Foreskin melanocyte (primary cell): ENCODE measurements at places on chromosomes 13 and 19.

DNA sequence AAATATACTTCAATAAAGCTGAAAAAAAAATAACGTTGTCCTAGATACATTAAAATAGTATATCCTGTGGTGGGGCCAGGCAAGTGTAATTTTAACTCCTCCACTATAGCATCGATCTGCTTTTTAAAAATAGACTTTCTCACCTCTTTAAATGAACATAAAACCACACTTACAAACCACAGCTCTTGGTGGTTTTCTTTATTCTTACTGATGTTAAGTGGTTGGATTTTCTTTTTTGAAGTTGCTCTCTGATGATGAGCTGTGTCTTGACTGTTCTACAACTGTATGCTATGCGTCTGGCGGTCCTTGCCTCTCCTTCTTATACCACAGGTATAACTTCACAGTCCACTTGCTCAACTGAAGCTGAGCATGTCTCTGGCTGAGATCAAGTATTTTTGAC, 721.5 kb upstream of the KLHL1 start:
- DNase-seq = no peak

GRCh38 chr19:4049432-4049831, 17.3 kb downstream of the ZBTB7A start:
- no peak for DNase-seq

DNA sequence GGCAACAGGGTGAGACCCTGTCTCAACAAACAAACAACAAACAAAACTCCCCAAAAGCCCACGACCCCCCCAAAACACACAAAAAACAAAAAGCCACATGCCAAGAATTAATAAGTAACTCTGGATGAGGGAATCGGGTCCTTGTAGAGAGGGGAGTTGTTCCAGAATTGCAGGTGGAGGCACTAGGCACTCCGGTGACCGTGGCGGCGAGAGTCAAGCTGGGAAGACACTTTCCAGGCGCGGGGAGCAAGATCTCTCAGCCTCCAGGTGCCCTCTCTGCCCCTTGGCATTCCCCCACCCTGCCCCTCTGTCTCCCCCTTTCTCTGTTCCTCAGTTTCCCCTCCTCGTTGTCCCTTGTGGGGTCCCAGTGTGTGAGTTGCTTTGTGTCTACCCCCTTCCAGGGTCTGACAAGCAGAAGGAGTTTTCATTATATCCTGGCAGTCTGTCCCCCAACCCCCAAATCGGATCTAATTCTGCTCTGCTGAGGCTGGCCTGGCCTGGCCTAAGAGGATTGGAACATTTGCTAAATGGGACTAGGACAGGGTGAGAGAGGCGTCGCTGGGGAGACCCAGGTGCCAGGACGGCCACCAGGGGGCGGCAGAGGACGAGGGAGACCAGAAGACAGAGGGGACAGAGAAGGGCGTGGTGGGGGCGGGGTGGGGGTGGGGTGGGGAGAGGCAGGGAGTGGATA, 8.3 kb upstream of the CRX start:
- peak; percentile 40 for DNase-seq

- DNase-seq = no peak
These were observed 2650.8 kb downstream of the PCDH9 start for GRCh38 chr13:64579331-64579730.

DNA sequence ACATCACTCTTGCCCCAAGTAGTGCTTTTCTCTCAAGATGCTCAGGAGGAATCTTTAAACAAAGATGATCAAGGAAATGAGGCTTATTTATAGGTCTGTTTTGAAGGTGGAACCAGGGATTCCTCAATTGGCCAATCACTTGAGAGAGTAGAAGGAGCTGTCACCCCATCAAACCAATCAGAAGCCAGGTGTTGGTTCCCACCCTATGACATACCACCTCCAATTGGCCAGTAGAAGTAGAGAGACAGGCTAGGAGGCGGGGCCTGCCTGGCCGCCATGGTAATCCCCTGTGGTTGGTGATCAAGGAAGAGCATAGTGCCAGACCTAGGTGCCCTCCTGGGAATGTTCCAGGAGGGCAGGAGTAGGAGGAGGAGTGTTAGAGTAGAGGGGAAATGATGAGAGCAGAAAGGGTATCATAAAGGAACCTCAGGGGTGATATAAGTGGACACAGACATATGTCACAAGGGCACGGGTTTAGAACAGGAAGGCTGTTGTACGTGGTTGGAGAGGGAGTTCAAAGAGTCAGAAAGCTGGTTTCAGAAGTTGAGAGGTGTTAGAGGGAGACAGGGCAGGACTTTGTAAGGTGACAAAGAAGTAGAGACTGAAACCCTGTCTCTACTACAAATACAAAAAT, 10.5 kb downstream of the PMIS2 start:
- DNase-seq = no peak

- no peak for DNase-seq
These were observed 676.2 kb downstream of the GPC5 start for GRCh38 chr13:92074658-92075057.

- no peak for DNase-seq
These were observed 1647.4 kb upstream of the PRR20A start for GRCh38 chr13:55493297-55493696.

DNA sequence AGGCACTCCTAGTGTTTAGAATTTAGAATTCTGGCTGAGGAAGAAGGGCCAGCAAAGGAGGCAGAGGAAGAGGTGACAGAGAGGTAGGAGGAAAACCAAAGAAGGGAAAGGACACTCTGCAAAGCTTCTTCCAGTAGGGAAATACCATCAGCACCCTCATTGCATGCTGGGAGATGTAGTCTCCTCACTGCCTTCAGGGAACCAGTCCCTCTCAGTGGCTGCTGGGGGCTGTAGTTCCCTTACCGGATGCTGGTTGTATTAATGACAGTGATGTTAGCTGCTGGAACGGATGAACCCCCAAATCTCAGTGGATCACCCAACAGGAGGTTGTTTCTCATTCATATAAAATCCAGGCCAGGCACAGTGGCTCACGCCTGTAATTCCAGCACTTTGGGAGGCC, 10.1 kb downstream of the GRIN2D start:
- DNase-seq = peak; percentile 73

- DNase-seq = no peak
These were observed 318.7 kb upstream of the KLF12 start for GRCh38 chr13:74452881-74453280.

DNA sequence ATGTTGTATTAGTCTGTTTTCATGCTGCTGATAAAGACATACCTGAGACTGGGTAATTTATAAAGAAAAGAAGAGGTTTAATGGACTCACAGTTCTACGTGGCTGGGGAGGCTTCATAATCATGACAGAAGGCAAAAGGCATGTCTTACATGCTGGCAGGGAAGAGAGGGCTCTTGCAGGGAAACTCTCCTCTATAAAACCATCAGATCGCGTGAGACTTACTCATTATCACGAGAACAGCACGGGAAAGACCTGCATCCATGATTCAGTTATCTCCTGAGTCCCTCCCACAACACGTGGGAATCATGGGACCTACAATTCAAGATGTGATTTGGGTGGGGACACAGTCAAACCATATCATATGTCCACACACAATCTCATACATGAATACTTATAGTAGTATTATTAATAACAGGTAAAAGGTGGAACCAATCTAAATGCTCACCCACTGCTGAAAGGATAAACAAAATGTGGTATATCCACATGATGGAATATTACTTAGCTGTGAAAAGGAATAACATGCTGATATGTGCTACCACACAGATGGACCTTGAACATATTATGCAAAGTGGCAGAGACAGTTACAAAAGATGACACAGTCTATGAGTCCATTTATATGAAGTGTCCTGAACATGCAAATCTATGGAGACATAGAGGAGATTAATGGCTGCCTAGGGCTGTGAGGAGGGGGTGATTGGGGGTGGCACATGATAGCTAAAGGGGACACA, 20.9 kb upstream of the CEBPA start:
- DNase-seq = no peak

GRCh38 chr13:41060724-41061074, 610 bp upstream of the WBP4 start:
- DNase-seq = no peak

- no peak for DNase-seq
These were observed 32.0 kb upstream of the TUBGCP3 start for GRCh38 chr13:112619730-112620631.

- DNase-seq = no peak
These were observed 76.9 kb downstream of the ITGBL1 start for GRCh38 chr13:101529422-101529821.

DNA sequence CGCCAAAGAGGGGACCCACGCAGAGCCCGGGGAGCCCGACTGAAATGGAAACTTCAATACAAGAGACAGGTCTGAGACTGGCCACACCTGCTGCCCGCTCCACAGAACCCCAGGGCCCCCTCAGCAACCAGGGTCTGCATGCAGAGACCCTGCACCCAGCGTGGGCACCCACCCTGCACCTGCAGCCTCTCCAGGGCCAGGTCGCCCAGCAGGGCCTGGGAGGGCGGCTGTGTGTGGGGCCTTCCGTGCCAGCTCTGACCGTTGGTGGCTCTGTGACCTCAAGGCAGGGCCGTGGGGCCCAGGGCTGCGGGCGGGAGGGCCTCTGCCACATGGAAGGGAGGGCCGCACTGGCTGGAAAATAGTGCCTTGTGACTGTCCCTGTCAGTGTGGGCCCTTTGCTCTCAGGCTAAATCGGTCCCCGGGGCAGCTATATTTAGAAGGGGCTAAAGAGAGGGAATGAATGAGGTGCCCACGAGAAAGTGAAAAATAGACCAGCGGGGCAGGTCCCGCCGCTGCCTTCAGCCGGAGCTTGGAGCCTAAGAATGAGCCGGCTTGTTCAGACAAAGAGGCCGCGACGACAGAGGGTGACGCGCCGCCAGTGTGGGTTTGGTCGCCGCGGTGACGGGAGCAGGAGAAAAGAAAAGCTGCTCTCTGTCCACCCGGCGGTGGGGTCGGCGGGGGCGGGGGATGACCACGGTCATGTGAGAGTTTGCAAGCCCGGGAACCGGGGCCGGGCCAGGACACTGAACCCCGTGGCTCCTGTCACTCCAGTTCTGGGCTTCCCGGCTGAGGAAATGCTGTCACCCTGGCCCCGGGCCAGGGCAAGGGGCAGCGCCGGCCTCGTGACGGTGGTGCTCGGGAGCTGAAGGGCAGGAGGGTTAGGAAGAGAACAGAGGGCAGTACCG, 70.5 kb downstream of the GADD45B start:
- peak; percentile 74 for DNase-seq

DNA sequence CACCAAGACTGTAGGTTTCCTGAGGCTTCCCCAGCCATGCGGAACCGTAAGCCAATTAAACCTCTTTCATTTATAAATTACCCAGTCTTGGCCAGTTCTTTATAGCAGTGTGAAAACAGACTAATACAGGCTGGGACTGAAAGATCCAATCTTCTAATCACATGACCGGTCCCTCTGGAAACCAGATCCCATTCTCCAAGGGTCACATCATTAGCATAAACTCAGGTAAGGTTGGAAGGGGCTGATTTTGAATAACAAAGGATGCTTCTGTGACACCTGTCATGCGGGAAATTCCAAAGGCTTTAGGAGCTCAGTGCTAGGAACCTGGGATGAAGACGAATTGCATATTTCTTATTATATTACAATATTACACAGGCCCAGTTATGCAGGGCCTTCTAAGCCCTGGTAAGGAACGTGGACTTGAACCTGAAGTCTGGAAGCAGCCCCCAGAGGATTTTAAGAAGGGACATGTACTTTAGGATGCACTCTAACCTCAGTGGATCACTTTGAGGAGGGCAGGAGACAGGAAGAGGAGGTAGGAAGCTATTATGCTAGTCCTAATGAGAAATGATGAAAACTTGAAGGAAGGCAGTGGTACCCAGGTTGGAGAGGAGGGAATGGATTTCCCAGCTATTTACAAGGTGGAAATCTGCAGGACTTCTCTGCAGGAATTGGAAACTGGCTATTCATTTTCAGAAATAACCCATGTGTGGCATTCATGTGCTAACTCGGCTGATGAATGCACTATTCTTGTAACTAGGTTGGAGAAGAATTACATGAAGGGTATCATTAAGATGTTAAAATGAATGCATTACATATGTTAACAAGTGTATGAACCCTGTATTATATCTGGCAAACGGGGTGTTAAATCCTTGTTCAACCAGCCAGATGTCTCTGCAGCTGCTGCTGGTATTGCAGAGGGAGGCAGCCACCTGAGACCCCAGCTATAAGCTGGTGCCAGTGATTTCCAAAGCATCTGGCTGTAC, 19.3 kb downstream of the TNFSF11 start:
- no peak for DNase-seq

DNA sequence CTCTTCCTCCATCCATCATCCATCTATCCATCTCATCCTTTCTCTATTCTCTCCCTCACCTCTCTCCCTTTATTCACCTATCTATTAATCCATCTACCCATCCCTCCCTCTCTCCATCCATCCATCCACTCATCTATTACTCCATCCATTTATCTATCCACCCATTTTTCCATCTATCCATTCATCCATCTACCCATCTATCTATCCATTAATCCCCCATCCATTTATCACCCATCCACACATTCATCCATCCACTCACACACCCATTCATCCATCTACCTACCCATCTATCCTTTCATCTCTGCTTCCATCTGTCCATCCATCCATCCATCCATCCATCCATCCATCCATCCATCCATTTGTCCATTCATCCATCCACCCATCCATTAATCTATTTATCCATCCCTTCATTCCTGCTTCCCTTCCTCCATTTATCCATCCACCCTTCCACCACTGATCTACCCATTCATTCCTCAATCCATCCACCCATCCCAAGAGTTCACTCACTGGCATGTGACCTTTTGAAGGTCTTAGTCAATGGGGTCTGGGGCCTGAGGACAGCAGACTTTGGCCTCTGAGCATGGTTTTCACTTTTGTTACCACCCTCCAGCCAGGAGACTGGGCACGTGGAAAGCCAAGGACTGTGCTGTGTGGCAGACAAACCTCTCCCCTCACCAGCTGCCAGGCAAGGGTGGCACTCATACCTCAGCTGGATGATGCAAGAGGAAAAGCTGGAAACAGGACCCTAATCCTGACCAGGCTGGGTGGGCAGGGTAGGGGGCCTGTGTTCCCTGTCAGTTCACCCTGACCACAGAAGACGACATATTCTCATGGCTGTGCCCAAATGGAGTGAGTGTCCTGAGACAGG, 126.7 kb downstream of the URI1 start:
- DNase-seq = no peak

GRCh38 chr13:99389520-99390304, 82.5 kb upstream of the GPR183 start:
- no peak for DNase-seq

- no peak for DNase-seq
These were observed 18.3 kb upstream of the KATNAL1 start for GRCh38 chr13:30325668-30326067.

GRCh38 chr19:50546527-50547221, 21.6 kb downstream of the LRRC4B start:
- DNase-seq = no peak

DNA sequence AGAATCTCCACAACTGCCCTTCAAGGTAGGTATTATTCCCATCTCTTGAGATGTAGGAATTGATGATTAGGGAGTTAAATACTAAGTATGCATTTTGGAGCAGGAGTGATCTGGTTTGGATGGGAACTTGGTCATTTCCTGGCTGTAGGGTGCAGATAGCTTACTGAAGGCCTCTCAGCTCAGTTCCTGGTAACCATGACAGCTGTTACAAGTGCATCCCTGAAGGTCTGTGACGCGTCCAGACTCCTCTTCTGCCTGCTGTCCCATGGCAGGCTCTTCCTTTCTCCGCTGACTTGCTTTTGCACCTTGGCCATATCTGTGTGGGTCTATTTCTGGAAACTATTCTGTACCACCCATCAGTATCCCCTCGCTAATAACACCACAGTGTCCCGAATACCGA, 387.8 kb downstream of the ZNF536 start:
- no peak for DNase-seq
